ENCODE measurements at places on chromosomes 4 and X.
A peak's percentile ranks its signal among the peaks of the same experiment; 100 is the strongest.

- DNase-seq: no peak
These were observed 567.4 kb upstream of the GALNT7 start for GRCh38 chr4:172601195-172601594.

- DNase-seq: peak; percentile 9
These were observed 43.7 kb downstream of the TMPRSS11E start for GRCh38 chr4:68490826-68491457.

- no peak for DNase-seq
These were observed 16.3 kb upstream of the LRAT start for GRCh38 chr4:154727540-154727939.

- no peak for DNase-seq
These were observed 3.1 kb upstream of the TASL start for GRCh38 chrX:30580641-30581040.

- DNase-seq: no peak
These were observed 14.2 kb upstream of the C4orf51 start for GRCh38 chr4:145665773-145666172.

DNA sequence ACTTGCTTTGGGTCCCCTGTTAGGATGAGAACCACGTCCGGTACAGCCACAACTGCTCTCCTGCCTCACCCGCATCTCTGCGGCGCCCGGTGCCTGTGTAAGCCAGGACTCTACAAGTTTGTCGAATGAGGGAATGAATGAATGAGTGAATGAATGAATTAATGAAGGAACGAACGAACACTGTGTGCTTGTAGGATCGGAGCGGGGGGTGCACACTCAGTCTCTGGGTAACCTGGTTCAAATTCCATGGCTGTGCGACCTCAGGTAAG is 201.4 kb upstream of the PSAPL1 start:
- no peak for DNase-seq

Data from BE2C (cell line).